Ecto neural progenitor cell (in vitro differentiated cells): ENCODE measurements at places on chromosomes 3 and 15.

GRCh38 chr3:193800138-193801043 lies 207.4 kb downstream of the OPA1 start:
- peak; percentile 29 for DNase-seq

GRCh38 chr3:109131276-109131675 lies 5.2 kb upstream of the C3orf85 start:
- no peak for DNase-seq

DNA sequence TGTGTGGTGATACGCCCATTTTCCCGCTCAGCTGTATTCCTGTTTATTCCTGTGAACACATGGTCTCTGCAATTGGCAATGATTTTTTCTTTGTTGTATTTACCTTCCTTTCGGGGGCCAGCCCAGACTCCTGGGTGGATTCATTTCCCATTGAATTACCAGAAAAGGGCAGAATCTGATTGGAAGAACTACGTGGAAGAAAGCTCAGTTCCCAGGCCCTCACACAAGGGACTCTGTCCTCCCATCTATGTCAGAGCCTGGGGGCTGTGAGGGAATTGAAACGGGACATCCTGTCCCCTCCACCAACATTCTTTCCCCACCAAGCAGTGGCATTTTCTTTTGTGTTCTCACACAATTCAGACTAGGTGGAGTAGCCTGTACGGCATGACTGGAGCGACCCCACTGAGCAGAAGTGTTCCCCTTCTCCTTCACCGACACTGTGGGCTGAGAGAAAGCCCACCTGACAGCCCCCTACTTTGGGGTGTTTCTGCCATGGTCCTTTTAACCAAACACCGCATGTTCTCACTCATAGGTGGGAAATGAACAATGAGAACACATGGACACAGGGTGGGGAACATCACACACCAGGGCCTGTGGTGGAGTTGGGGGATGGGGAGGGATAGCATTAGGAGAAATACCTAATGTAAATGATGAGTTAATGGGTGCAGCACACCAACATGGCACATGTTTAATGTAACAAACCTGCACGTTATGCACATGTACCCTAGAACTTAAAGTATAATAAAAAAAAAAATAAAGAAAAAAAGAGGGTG lies 32.1 kb upstream of the RFTN1 start:
- no peak for DNase-seq

DNA sequence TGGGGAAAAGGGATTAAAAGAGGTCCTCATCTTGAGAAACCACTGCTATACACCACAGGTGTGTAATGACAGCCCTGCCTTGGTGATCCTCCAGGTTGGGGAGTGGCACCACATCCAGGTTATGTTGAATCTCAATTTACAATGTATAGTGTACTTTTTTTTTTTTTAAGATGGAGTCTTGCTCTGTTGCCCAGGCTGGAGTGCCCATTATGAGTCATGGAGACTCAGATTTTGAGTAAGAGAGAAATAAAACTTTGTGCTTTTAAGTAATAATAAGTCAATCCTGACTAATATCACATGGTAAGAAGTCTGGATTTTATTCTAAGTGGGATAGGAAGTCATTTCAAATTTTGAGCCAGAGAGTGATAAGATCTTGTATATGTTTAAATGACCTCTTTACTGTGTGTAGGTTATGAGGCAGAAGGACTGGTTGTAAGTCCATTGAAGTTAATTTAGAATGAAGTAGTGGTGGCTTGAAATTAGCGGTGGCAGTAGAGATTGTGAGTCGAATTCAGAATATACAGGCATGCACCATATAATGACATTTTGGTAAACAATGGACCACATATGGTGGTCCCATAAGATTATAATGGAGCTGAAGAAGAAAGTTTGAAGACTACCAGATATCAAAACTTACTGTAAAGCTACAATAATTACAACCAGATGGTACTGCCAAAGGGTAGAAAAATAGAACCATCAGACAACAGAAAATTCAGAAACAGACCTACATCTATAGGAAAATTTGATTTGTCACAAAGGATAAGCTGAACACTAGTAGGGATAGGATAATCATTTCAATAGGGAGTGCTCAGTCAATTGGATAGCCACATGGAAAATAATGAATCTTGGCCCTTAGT lies 20.7 kb downstream of the POPDC2 start:
- no peak for DNase-seq
